ENCODE measurements at places on chromosomes 2 and 18.

DNA sequence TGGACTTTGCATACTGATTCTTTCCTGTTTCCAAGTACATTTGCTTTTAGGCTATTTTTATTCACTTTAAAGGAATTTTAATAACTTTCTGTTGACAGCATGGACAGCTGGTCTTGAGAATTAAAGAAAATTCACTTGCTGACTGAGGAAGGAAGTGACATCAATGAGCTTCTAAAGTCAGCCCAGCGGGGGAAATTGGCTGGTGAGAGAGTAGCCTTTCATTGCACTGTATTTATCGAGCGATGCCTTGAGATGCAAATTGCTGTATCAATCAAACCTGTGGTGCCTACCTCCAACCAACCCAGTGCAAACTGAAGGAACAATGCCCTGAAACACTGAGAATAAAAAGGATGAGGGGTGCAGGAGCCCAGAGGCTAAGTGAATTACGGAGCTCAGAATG, 91.4 kb upstream of the AQP4 start:
- DNase-seq = no peak

DNA sequence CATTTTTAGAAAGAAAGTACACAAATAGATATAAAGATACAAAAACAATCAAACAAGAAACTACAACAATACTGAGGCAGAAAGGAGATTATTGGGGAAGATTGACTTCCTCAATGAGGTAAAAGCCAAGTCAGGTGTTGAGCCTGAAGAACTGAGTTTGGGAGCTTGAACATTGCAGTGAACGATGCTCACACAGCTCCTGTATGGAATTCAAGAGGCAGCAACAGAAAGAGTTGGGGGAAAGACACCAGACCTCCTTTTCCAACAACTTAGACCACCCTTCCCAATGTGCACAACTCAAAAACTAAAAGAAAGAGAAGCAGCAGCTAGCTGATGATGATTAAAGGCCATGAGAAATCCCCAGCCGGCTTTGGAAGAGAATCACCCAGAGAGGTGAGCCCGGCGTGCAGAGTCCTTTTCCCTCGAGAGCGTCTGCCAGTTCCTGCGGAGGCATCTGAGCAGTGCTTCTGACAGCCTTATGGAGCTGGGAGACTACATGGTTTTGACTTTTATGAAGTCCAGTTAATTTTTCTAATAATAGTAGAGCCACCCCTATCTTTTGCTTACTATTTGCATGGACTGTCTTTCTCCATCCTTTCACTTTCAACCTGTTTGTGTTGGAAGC, 106.9 kb upstream of the RFX8 start:
- no peak for DNase-seq

GRCh38 chr2:169828141-169828811, 1.0 kb downstream of the UBR3 start:
- peak; percentile 57 for DNase-seq

DNA sequence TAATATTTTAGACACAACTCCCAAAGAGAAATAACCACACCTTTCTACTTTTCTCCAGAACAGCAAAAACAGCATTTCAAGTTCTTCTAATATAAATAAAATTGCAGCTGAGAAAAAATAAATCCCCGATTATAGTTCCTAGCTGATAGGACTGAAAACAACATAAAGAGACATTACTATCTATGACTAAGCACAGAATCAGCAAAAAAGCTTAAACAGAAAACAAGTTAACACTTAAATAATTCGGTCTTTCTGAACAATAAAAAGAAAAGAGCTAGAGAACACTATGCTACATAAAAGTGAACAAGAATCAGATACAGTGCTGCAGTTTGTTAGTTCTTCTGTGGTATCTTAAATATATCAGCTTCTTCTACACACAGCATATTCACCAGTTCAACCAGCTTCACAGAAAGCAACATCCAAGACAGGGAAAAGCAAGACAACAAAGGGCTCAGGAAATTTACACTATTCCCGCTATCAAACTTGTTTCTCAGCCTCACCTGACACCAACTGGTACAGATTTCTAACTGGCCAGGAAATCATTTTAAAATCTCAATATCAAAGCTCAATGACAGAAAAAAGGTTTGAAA, 28.6 kb downstream of the FEZ2 start:
- DNase-seq = no peak

DNA sequence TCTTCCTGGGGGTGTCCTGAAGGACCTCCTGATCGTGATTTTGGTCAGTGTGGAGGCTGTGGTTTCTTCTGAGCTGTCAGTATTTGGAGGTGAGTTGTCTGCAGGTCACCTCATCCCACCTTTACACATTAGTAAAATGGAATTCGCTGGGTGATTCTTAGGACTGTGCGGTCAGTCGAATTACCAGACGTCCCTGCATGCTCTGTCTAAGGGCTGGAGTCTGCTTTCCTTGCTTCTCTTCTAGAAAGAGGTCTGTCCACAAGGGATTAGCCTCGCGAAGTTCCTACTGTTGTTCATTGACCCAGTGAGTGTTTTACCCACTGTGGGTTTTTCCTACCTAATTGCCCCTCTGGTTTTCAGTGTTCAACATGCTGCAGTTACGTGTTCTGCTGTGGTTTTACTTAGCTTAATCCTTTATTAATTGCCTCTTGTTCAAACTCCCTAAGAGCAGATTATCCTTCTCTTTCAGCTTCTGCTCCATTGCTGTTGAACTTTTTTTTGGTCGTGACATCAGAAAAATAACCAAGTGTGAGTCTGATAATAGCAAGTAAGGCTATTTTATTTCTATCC, 183.4 kb downstream of the NEDD4L start:
- no peak for DNase-seq

GRCh38 chr2:184312970-184313369, 285.4 kb upstream of the ZNF804A start:
- DNase-seq = no peak

- no peak for DNase-seq
Measured at GRCh38 chr2:170077830-170078569, 99.9 kb upstream of the MYO3B start.

DNA sequence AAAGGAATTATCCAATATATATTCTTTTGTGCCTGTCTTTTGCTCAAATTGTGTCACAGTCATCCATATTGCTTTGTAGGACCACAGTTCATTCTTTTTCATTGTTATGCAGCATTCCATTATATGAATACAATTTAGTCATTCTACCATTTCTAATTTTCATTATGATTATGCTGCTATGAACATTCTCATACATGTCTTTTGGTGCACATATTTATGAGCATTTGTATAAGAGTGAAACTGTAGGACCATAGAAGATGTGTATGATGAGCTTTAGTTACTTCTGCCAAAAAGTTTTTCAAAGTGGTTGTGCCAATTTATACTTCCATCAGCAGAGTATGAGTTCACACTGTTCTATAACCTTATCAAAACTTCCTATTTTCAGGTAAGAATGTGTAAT, 7.7 kb downstream of the IER3IP1 start:
- no peak for DNase-seq

DNA sequence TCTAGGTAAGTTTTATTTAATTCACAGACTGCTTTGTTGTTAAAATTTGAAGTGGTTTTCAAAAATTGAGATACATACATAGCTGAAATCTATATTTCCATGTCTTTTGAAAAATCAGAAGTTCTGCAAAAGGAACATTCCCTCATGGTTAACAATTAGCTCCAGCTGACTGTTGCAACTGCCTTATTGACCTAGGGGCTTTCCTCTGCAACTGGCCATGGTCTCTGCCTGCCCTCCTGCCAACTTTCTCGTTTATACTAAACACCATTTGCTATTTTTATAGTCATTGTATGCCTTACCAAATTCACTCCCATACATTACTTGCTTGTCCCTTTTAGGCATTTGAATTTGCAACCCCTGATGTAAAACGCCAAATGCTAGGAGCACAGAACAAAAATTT, 107.2 kb downstream of the PID1 start:
- DNase-seq = no peak

- no peak for DNase-seq
Measured at GRCh38 chr2:132750606-132751005, 80.6 kb upstream of the LYPD1 start.

GRCh38 chr2:45009928-45010701, 863 bp upstream of the SIX2 start:
- no peak for DNase-seq

GRCh38 chr2:65165558-65165957, 35.7 kb upstream of the RAB1A start:
- no peak for DNase-seq

DNA sequence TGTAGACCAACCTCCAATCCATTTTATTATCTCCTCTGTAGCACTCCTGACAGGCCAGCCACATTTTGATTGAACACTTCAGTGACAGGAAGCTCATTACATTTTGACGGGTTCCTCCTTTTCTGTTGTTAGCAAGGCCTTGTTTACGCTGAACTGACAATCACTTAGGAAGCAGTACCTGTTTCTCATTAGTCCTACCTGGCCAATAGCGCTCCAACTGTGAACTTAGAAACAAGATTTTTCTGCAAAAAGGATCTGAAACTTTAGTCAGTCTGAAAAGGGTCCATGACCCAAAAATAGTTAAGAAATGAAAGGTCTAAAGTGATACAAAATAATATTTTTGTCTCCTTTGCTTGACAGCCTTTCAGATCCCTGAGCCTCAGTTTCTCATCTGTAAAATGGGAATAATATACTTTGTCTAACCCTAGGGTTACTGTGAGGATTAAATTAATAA, 119.6 kb upstream of the MSTN start:
- DNase-seq = no peak

- no peak for DNase-seq
Measured at GRCh38 chr2:11187083-11187619, 31.9 kb downstream of the SLC66A3 start.

- DNase-seq = no peak
Measured at GRCh38 chr2:204343685-204344084, 201.6 kb upstream of the PARD3B start.

DNA sequence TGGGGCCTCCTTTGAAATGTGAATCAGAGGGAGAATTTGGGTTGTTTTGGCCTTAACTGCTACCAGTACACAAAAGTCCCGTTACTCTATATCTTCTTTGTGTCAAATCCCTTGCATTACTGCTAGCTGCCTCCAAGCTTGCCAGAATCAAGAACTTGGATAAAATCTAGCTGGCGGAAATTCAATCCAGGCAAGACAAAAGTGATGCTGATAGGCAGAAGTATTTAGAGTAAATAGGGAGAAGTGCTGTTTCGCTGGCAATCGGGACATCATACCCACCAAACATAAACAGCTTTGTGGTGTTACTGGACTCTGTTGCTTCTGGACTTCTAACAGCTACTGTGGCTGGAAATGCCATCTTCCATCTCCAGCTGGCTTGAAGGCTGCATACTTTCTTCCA, 2.5 kb downstream of the IFIH1 start:
- DNase-seq = no peak

DNA sequence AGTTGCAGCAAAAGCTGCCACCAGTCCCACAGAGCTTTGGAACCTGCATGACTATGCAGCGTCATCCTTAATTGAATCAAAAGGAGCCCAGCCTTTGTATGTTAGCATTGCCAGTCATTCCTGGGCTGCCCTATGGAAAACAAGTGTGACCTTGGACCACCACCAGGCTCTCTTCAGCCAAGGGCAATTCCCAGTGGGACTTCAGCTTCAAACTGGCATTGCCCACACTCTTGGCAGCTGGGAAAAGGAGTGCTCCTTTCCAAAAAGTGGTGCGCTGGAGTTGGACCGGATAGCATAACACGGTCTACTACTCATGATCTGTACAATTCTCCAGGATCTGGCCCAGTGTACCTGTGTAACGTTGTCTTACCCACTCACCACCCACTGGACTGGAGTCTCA, 259.5 kb downstream of the MREG start:
- DNase-seq = no peak

GRCh38 chr2:42663828-42664227, 95.4 kb downstream of the MTA3 start:
- no peak for DNase-seq

DNA sequence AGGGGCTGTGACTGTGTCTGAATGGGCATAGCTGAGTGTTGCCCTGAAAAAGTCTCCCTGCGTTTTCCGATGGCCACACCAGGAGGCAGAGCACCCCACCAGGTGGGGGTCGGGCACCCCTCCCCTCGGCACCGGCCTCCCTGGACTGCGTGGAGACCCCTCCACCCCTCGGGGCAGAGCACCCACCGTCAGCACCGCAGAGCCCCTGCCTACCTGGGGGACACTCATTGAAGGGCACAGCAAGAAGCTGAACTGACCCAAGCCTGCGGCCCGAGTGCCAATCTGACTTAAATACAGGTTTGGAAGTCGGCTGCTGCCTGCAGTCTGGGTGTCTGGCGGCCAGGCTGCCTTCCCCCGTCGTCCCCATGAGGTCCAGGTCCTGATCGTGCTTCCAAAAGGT, 69.9 kb downstream of the KCNG2 start:
- no peak for DNase-seq

DNA sequence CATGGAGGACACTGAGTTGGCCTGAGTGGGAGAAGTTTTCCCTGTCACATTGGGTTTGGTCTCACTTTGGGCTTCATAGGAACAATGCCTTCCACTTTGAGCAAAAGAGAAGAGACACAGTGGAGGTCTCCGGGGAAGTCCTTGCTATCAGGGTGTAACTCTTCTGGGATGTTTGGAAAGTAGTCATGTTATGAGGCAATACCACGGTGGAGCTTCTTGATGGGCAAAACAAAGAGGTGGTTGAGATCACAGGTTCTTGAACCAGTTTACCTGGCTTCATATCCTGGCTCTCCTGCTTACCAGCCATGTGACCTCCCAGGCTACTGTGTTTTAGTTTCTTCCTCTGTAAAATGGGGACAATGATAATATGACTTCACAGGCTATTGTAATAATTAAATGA, 478.6 kb downstream of the SLC4A3 start:
- no peak for DNase-seq

DNA sequence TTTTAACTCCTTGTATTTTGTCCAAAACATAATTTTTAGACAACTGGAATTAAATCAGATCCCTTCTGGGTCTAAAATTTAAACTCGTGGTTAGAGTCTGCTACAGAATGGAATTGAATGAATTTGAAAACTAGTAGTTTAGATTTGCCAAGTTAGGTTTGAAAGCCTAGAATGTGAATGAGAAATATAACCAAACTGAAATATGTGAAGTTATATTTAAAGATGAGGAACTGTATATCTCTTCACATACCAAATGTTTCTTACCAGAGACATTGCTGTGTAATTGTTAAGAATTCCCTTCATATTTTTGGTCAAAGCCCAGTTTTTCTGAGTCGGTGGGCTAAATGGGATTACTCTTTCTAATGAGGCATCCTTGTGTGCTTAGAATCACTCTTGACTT, 74.2 kb downstream of the LPIN1 start:
- DNase-seq = no peak

DNA sequence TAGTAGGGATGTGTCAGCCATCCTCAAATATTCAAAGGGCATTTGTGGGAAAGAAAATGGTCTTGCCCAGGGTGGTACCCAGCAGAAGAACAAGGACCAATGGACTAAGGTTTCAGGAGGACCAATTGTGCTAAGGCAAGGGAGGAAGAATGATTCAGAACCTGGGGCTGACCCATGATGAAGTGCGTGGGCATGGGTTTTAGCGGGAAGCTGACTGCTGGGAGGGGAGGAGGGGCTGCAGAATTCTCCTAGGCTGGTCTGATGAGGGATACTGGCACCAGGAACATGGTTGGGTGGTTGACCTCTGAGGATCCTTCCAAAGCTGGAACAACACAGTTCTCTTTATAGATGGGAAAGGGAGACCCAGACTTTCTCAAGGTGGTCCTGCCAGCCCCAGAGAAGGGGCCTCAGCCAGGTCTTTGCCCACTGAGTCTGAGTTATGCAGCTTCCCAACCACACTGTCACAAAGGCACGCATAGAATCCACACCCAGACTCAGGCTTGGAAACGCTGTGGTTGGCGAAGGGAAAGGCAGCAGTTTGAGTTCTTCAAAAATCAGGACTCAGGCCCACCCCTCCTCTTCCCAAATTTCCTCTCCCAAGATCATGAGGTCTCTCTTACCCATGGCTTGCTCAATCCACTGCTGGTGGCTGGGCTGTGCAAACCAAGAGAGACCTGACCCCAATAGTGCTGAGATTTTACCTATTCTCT, 37.3 kb downstream of the MARCO start:
- no peak for DNase-seq

Measured in activated CD4-positive, alpha-beta T cell treated with anti-CD3 and anti-CD28 coated beads for 48 hours (primary cell).